NCI-H1105 treated with DMSO at 0.1 percent for 48 hours (cell line): ENCODE measurements at places on chromosomes 3 and 15.

- DNase-seq: no peak
These were observed 60.8 kb upstream of the UMPS start for GRCh38 chr3:124669470-124669869.

DNA sequence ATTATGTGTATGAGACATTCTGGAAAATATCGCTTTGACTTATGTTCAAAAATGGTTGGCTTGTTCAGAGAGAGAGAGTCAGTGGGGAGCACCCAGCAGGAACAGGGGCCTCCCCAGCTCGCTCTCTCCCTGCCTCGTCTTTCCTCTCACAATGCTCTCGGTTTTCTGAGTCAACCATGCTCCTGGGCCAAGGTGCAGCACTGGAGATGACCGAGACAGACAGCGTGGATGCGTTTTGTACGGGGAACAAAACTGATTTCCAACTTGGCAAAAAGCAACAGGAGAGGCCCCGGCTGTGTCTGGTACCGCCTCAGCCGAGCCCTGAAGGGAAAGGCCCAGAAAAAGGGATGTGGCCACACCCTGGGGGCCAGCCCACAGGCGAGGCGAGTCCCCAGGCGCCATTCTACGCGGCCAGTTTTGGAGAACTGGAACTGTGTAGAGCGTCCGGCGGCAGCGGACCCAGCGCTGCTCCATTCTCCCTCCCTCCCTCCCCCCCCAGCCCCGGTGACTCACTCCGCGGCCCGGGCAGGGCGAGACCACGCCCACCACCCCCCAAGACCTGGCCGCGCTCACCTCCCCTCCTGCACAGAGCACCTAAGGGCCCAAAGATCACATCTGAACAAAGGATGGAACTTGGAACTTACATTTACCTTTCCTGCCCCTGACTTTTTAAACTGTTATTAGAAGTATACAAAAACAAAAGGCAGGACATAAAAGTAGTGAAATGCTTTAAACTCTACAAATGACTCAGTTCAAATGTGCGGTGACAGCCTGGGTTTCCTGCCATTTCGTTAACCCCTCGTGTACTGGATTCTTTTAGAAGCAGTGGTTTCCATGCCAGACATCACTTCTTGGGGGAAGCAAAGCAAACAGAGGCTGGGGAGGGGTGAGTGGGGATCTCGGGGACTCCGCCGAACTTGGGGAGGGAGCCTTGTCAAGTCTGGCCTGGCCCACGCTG, 12.7 kb downstream of the ATP10A start:
- DNase-seq: no peak

GRCh38 chr3:110568246-110568645, 503.4 kb upstream of the NECTIN3 start:
- DNase-seq: no peak

GRCh38 chr3:52472239-52473000, 17.0 kb downstream of the NISCH start:
- DNase-seq: no peak

DNA sequence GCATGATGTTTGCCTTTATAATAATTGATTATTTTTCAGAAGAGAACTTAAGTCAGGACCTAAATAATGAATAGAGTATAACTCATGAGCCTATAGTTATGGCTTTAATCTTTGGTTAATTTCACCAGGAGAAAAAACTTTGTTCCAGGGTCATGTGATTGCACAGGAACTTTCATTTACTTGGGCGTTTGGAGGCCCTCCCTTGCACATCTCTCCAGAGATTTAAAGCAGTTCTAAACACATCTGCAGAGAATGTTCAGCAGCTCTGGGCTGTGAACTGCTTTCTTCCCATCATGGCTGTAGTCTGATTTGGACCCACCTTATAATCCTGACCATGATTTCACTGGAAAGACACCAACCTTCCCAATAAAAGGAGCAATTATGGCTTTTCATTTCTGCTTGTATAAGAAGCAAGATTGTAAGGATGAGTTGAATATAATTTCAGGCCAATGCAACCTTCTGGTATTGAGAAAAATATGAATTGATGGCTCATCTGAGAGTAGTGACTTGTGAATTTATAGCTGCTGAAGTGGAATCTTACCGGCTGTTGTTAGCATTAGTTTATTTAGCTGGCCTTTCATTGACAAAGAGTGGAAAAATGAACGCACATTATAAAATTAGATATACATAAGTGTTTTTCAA, 80.9 kb upstream of the PRTG start:
- no peak for DNase-seq

- no peak for DNase-seq
These were observed 30.9 kb downstream of the ZDHHC19 start for GRCh38 chr3:196180346-196180745.

- no peak for DNase-seq
These were observed 191.4 kb downstream of the LRTM1 start for GRCh38 chr3:54736459-54736858.
